Naive B cell (primary cell): ENCODE measurements at places on chromosomes 4 and X. TPM values are rescaled to one million over a fixed set of nuclear protein-coding genes. Genes with fewer than 3 reads are reported as not detected.

DNA sequence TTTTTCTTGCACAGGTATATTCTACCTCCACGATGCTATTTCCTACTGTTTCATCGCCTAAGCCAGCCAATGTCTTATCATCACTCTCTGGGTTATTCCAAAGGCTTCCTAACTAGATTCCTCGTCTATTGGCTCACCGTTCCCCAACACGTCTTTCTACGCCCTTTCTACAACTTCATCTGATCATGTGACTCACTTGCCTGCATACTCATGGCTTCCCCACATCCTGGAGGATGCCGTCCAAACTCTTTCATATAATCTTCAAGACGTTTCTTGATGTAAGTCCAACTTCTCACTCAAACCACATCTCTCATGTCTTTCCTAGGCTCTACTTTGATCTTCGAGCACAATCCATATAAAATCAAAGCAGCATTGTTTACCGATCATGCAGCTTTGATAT, 322.0 kb upstream of the PPARGC1A start:
- H3K4me1 ChIP-seq, result no peaks in the 10 kb centered on the region
- DNase-seq, result no peak
- no peak overlapping the region for H3K4me3 ChIP-seq
- no peaks in the 10 kb centered on the region for H3K27me3 ChIP-seq

Gene EDNRA
- polyA plus RNA-seq, result not detected

- no peaks in the 10 kb centered on the region for H3K4me1 ChIP-seq
- no peak for DNase-seq
- H3K4me3 ChIP-seq, result no peak overlapping the region
- H3K36me3 ChIP-seq, result no peaks in the 10 kb centered on the region
- H3K27ac ChIP-seq, result no peak overlapping the region
Measured at GRCh38 chr4:97530676-97531075, 612.6 kb downstream of the STPG2 start.

Gene BBS12
- 1.6 TPM for polyA plus RNA-seq

- H3K27me3 ChIP-seq, result no peaks in the 10 kb centered on the region
- H3K27ac ChIP-seq, result no peak overlapping the region
- H3K4me3 ChIP-seq, result no peak overlapping the region
- H3K36me3 ChIP-seq, result no peaks in the 10 kb centered on the region
- DNase-seq, result no peak
Measured at GRCh38 chrX:129347291-129347690, 176.0 kb downstream of the SMARCA1 start.

Gene NAP1L3
- 0.31 TPM for polyA plus RNA-seq

GRCh38 chr4:44532851-44533250, 84.2 kb upstream of the KCTD8 start:
- H3K27ac ChIP-seq, result no peak overlapping the region
- H3K4me3 ChIP-seq, result no peak overlapping the region
- no peaks in the 10 kb centered on the region for H3K36me3 ChIP-seq

DNA sequence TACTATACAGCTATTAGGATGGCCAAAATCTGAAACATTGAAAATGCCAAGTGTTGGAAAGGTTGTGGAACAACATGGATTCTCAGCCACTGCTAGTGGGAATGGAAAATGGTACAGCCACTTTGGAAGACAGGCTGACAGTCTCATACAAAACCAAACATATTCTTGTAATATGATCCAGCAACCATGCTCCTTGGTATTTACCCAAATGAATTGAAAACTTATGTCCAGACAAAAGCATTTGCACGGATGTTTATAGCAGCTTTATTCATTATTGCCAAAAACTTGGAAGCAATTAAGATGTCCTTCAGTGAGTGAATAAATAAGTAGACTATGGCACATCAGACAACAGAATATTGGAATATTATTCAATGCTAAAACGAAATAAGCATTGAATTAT, 105.8 kb upstream of the DCLK2 start:
- DNase-seq, result no peak
- no peak overlapping the region for H3K4me3 ChIP-seq
- H3K27ac ChIP-seq, result no peak overlapping the region

Gene CXorf38
- polyA plus RNA-seq, result 41.8 TPM

GRCh38 chr4:153257151-153257620, 52.9 kb downstream of the TRIM2 start:
- no peak for DNase-seq
- peaks cover 6% of the 10 kb centered on the region for H3K4me1 ChIP-seq
- peaks cover 7% of the 10 kb centered on the region for H3K36me3 ChIP-seq
- no peak overlapping the region for H3K27ac ChIP-seq
- H3K4me3 ChIP-seq, result no peak overlapping the region

Gene DCHS2
- polyA plus RNA-seq, result 0.39 TPM

- H3K27me3 ChIP-seq, result peaks cover 23% of the 10 kb centered on the region
- H3K27ac ChIP-seq, result no peak overlapping the region
- no peak overlapping the region for H3K4me3 ChIP-seq
- no peaks in the 10 kb centered on the region for H3K36me3 ChIP-seq
- DNase-seq, result no peak
- H3K4me1 ChIP-seq, result peaks cover 19% of the 10 kb centered on the region
Measured at GRCh38 chr4:10026485-10026884, 5.2 kb upstream of the SLC2A9 start.

Gene CFP
- polyA plus RNA-seq, result 1.7 TPM

GRCh38 chr4:38768968-38769394, 13.8 kb downstream of the TLR10 start:
- peaks cover 23% of the 10 kb centered on the region for H3K36me3 ChIP-seq
- peak overlapping the region; percentile 33 for H3K4me3 ChIP-seq
- no peaks in the 10 kb centered on the region for H3K27me3 ChIP-seq

Gene IQCM
- not detected for polyA plus RNA-seq

GRCh38 chr4:110671679-110672078, 48.8 kb upstream of the PITX2 start:
- DNase-seq, result no peak
- no peaks in the 10 kb centered on the region for H3K4me1 ChIP-seq
- no peak overlapping the region for H3K4me3 ChIP-seq

- peak; percentile 63 for DNase-seq
- H3K27me3 ChIP-seq, result peaks cover 7% of the 10 kb centered on the region
- peaks cover 18% of the 10 kb centered on the region for H3K4me1 ChIP-seq
- H3K4me3 ChIP-seq, result peak overlapping the region; percentile 2
Measured at GRCh38 chrX:20374900-20375438, 108.3 kb upstream of the RPS6KA3 start.

Gene ADH6
- not detected for polyA plus RNA-seq

Gene ARSJ
- not detected for polyA plus RNA-seq

Gene OFD1
- polyA plus RNA-seq, result 39.3 TPM

Gene ANOS1
- polyA plus RNA-seq, result not detected

Gene IL13RA2
- polyA plus RNA-seq, result not detected

DNA sequence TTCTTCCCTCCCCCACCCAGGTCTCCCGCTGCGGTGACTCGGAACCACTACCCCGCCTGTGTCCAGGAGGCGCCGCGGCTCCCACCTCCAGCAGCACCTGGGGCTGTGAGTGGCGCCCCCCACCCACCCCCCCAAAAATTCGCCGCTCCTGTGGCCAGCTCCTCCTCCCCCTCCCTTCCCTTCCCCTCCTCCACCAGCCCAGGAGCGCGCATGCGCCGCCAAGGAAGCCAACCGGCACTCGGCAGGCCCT, 278 bp downstream of the CLOCK start:
- H3K27ac ChIP-seq, result no peak overlapping the region
- no peak for DNase-seq
- no peaks in the 10 kb centered on the region for H3K27me3 ChIP-seq
- peak overlapping the region; percentile 99 for H3K4me3 ChIP-seq
- peaks cover 15% of the 10 kb centered on the region for H3K4me1 ChIP-seq

DNA sequence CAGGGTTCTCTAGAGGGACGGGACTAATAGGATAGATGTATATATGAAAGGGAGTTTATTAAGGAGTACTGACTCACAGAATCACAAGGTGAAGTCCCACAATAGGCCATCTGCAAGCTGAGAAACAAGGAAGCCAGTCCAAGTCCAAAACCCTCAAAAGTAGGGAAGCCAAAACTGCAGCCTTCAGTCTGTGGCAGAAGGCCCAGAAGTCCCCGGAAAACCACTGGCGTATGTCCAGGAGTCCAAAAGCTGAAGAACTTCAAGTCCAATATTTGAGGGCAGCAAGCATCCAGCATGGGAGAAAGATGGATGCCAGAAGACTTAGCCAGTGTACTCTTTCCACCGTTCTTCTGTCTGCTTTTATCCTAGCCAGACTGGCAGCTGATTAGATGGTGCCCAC, 227.2 kb downstream of the KCTD8 start:
- no peak overlapping the region for H3K27ac ChIP-seq
- H3K4me3 ChIP-seq, result no peak overlapping the region
- H3K36me3 ChIP-seq, result no peaks in the 10 kb centered on the region
- no peaks in the 10 kb centered on the region for H3K4me1 ChIP-seq
- no peak for DNase-seq

DNA sequence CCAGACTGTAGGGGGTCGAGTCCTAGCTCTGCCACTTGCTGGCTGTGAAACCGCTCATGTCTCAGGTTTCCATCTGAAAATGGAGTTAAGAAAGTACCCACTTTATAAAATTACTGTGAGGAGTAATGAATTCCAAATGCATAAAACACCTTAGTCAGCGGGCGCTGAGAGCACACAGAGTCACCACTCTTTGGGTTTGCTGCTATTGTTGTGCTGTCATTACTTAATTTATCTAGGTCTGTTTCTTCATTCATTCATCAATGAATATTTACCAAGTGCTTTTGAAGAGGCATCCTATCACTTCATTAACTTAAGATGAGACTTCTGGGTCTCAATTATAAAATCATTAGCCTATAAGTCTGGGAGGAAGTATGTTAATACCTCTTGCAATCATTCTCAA, 317.3 kb downstream of the FBXW7 start:
- DNase-seq, result no peak
- no peaks in the 10 kb centered on the region for H3K4me1 ChIP-seq
- no peaks in the 10 kb centered on the region for H3K27me3 ChIP-seq
- H3K36me3 ChIP-seq, result peaks cover 10% of the 10 kb centered on the region
- H3K27ac ChIP-seq, result no peak overlapping the region

GRCh38 chrX:101232316-101232715, 12.7 kb downstream of the DRP2 start:
- DNase-seq, result no peak
- no peak overlapping the region for H3K27ac ChIP-seq
- no peaks in the 10 kb centered on the region for H3K36me3 ChIP-seq
- H3K27me3 ChIP-seq, result no peaks in the 10 kb centered on the region
- H3K4me3 ChIP-seq, result no peak overlapping the region

DNA sequence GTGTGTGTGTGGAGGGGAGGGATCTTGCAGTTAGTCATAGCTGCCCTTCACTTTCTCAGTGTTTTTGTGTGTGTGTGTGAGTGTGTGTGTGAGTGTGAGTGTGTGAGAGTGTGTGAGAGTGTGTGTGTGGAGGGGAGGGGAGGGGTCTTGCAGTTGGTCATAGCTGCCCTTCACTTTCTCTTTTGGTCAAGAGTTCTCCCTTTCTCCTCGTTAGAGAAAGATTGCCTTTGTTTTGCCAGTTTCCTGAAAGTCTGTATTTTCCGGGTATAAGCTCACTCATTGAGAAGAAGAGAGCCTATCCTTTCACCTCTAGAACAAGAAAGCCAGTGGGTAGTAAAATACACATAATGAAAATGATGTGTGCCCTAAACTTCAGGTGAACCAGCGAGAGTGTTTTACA, 75.2 kb upstream of the ENPP6 start:
- no peak for DNase-seq
- H3K4me3 ChIP-seq, result no peak overlapping the region

GRCh38 chrX:124493984-124494383, 147.6 kb downstream of the SH2D1A start:
- DNase-seq, result no peak
- H3K36me3 ChIP-seq, result no peaks in the 10 kb centered on the region
- H3K4me3 ChIP-seq, result no peak overlapping the region
- H3K27me3 ChIP-seq, result no peaks in the 10 kb centered on the region
- no peaks in the 10 kb centered on the region for H3K4me1 ChIP-seq
- no peak overlapping the region for H3K27ac ChIP-seq

- no peaks in the 10 kb centered on the region for H3K4me1 ChIP-seq
- H3K27me3 ChIP-seq, result no peaks in the 10 kb centered on the region
- H3K36me3 ChIP-seq, result no peaks in the 10 kb centered on the region
Measured at GRCh38 chr4:183469285-183469684, 24.8 kb downstream of the CDKN2AIP start.

GRCh38 chr4:164866817-164867490, 10.0 kb upstream of the APELA start:
- H3K36me3 ChIP-seq, result no peaks in the 10 kb centered on the region
- H3K27ac ChIP-seq, result no peak overlapping the region
- H3K27me3 ChIP-seq, result no peaks in the 10 kb centered on the region
- DNase-seq, result no peak
- H3K4me3 ChIP-seq, result no peak overlapping the region

Gene REPS2
- 3.2 TPM for polyA plus RNA-seq

DNA sequence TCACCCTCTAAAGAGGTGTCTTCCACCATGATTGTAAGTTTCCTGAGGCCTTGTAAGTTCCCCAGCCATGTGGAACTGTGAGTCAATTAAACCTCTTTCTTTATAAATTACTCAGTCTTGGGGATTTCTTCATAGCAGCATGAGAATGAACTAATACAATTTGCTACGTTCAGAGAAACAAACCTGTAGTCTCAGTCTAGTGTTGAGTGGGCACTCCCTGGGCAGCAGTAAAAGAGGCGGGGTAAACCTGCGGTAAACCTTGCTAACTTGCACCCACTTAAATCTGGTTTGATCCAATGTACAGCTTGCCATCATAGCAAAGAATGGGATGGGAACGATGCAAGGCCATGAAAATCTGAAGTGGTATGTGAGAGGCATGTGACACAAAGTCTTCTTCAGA, 22.4 kb downstream of the GRXCR1 start:
- DNase-seq, result no peak
- H3K27ac ChIP-seq, result no peak overlapping the region

Gene MAGIX
- polyA plus RNA-seq, result 0.31 TPM

DNA sequence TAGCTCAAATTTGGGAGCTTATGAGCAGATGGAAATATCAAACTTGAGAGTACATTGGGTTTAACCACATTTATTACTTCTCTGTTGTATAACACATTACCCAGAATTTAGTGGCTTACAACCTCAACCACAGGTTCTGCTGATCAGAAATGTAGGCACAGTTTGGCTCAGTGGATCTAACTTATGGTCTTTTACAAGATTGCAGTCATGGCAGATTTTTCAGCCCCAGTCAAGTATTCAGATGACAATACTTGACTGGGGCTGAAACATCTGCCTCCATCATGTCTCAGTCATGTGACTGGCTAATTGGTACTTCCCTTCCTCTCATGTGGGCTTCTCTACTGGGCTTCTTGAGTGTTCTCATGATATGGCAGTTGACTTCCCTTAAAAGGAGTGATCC, 44.0 kb upstream of the ADAD1 start:
- H3K36me3 ChIP-seq, result peaks cover 38% of the 10 kb centered on the region
- no peak for DNase-seq
- no peaks in the 10 kb centered on the region for H3K27me3 ChIP-seq

Gene MTHFD2L
- 7.7 TPM for polyA plus RNA-seq

- no peak overlapping the region for H3K27ac ChIP-seq
- DNase-seq, result no peak
- peaks cover 6% of the 10 kb centered on the region for H3K27me3 ChIP-seq
- no peaks in the 10 kb centered on the region for H3K4me1 ChIP-seq
Measured at GRCh38 chr4:54440394-54441136, 211.5 kb downstream of the PDGFRA start.

Gene UCHL1
- not detected for polyA plus RNA-seq

Gene TRO
- polyA plus RNA-seq, result 1.4 TPM

Gene GNRHR
- not detected for polyA plus RNA-seq

GRCh38 chr4:57182132-57182874, 72.1 kb upstream of the IGFBP7 start:
- no peaks in the 10 kb centered on the region for H3K36me3 ChIP-seq
- no peak overlapping the region for H3K27ac ChIP-seq
- DNase-seq, result no peak
- no peak overlapping the region for H3K4me3 ChIP-seq

- no peak overlapping the region for H3K4me3 ChIP-seq
- no peak for DNase-seq
- no peak overlapping the region for H3K27ac ChIP-seq
- H3K27me3 ChIP-seq, result no peaks in the 10 kb centered on the region
- no peaks in the 10 kb centered on the region for H3K36me3 ChIP-seq
- H3K4me1 ChIP-seq, result no peaks in the 10 kb centered on the region
Measured at GRCh38 chrX:8579602-8580001, 115.0 kb downstream of the VCX3B start.
